ENCODE measurements at places on chromosomes 5 and 9.

DNA sequence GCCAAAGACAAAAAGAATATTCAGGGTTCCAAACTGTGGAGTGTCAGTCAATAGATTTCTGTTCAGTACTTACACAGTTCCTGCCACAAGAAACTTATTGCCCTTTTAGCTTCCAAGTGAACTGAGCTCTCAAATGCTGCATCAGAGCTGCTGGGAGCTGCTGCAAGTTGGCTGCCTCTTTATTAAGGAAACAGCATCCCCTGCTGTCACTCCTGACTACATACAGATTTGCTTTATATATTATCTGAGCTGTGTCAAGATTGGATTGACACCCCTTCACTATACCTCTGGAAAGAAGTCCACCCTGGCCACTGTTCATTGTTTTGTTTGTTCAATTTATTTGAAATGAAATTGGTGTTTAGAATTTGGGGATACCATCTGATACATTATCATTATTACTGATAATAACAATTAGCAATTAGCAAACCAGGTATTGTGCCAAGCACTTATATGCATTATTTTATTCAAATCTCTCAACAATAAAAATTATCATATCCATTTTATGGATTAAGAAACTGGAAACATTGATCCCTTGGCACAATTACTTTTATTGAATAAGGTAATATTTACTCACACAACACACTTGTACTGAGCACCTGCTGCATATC lies 16.4 kb upstream of the C5orf58 start:
- peak; percentile 68 for DNase-seq

DNA sequence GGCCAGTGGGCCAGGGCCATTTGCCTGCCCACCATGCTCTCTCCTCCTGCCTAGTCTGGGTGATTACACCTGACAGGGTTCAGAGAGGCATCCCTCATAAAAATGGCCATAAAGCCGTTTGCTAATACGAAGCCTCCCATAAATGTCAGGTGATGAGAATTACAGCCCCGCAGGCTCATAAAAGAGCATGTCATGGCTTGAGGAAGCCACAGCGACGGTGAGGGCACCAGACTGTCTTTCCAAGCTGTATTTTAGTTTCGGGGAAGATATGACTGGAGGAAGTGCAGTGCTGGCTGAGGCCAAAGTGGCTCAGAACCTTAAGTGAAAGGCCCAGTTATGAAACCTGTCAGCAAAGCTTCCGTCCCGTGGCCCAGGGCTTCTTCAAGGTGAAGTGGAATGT lies 18.5 kb upstream of the TCERG1 start:
- DNase-seq = no peak

DNA sequence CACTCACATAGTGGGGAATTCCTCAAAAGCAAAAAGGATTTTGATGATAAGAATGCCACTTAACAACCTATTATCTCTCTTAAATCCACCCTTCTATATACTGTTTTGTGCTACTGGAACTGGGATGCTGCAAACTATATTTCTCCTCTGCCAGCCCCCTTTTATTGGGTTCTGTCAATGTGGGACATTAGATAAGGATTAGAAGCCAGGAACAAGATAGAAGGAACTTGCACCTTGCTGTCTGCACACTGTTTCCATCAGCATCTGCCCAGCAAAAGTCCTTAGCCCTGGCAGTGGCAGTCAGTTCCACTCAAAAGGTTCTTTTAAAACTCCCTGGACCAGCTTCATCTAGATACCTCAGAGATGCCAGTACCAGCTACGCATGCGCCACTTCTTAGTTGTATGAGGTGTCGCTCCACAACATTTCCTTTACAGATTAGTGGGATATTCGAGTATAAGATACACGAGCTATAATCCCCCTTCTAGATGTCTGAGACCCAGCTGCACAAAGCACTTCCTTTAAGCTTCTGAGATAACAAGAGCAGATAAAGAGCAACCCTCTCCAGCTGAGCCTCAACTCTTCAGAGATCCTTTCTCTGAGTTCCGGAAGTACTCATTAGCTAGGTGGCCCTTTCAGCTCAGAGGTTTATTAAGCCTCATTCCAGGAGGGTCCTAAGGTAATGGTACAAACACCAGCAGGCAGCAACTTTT lies 45.3 kb downstream of the CERT1 start:
- DNase-seq = no peak

- no peak for DNase-seq
Measured at GRCh38 chr9:134429481-134429880, 103.2 kb downstream of the RXRA start.

GRCh38 chr5:321726-322251 lies 275 bp downstream of the AHRR start:
- DNase-seq = no peak

GRCh38 chr5:173726846-173727557 lies 110.6 kb upstream of the BOD1 start:
- DNase-seq = no peak

GRCh38 chr5:91898019-91898418 lies 514.9 kb upstream of the ARRDC3 start:
- no peak for DNase-seq

DNA sequence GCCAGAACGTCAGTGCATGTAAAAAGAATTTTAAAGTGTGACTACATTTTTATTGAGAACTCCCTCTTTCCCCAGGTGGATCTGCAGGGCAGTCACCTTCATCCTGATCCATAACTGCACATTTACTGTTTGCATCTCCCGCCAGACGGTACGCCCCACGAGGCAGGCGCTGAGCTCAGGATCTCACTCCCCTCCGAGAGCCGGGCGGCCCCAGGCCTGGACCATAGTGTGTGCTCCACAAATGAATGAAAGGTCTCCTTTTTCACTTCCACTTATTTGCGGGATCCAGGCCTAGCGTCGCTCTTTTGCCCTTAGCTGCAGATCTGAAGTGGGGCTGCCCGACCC lies 378 bp downstream of the DROSHA start:
- DNase-seq = no peak

DNA sequence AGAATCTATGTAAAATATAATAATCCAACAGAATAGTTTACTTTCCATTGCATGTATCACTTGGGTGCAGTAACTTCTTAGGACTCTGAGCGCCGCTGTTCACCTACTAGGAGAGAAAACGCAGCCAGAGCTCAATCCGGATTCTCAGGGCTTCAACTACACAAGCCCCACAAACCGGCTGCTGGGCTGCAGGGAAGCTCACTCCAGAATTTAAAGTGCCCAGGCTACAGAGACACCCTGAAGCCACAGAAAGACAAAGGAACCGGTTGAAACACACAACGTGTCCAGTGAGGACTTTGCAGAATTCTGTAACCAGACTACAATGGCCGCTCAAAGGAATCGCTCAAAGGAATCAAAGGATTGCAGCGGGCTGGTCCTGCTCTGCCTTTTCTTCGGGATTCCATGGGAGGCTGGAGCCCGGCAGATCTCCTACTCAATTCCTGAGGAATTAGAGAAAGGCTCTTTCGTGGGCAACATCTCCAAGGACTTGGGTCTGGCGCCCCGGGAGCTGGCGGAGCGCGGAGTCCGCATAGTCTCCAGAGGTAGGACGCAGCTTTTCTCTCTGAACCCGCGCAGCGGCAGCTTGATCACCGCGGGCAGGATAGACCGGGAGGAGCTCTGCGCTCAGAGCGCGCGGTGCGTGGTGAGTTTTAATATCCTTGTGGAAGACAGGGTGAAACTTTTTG lies at the start of gene PCDHGA10:
Gene PCDHGA10, plus strand, starts transcription at position 134 of the 686 bp plus-strand sequence. Its CDS starts 189 bp downstream, at position 323.
- DNase-seq = peak; percentile 83

- DNase-seq = peak; percentile 54
Measured at GRCh38 chr5:10607666-10608073, 43.8 kb downstream of the ANKRD33B start.

DNA sequence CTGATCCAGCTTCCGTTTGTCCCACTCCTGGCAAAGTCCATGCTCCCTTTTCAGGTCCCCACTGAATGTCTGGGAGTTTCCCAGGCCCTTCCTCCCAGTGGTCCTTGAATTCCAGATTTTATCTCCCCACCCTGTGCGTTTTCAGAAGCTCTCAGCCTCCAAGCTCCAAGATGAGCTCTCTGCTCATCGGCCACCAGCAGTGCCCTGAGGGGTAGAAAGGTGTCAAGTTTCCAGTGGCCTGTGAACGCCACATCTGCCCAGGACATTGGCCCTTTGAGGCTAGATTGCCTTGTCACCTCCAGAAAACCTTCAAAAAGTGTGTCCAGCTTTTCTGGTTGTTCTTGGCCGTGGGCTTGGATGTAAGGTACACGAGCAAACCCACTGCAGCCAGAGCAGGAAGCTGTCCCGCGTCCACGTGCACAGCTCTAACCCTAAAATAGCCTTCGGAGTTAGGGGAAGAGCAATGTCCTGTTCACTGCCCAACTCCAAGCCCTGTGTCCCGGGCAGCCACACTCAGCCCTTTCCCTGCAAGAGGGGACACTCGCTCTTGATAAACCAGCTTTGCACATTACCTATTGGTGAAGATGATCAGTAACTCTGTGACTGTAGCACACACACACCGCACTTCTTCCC lies 10.9 kb upstream of the LRRC14B start:
- DNase-seq = no peak

GRCh38 chr5:81755320-81755719 lies 4.4 kb upstream of the SSBP2 start:
- peak; percentile 91 for DNase-seq

DNA sequence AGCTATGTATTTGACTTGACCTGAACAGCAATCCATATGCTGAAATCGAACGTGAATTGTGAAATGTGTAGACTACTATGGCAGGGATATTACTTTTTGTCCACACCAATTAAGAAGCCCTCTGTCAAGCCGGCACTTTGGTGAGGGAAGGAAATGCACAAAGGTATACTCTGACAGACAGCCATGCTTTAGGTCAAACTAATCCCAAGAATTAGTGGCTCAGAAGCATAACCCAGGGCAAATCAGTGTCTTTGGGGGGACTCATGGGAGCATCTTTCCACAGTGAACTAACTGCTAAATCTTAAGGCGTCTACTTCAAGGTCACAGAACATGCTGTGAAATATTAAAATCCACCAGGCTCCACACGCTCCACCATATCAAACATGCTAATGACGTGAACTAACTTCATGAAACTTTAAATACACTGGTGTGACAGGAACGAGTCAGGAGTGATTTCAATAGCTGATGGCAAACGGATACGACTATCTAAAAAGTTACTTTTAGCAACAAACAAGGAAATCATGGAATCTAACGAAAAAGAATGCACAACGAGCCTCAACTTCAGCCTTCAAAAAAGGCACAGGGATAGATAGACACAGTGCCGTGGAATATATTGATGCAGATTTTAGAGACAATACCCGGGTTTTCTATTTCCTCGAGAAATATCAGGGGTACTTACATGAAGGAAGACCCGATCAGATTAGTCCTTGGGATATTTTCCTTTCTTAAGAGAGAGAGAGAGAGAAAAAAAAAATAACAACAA lies 527 bp downstream of the MEF2C start:
- DNase-seq = no peak

DNA sequence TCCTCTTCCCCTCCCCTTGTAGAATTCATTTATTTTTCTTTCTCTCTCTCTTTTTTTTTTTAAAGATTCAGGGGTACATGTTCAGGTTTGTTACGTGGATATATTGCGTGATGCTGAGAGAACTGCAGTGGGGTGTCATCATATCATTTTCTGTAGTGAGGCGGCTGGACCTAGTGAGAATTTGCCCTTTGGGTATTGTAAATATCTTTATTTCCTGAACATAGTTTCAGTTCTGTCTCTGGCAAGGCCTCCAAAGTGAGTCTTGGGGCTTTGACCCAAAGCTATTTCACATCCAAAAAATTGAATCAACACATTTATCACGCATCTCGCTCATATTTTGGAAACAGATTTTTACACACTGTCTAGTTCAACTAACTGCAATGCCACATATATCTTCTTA lies 25.4 kb upstream of the MYOT start:
- no peak for DNase-seq

GRCh38 chr5:171946000-171946781 lies 60.2 kb downstream of the FBXW11 start:
- no peak for DNase-seq

DNA sequence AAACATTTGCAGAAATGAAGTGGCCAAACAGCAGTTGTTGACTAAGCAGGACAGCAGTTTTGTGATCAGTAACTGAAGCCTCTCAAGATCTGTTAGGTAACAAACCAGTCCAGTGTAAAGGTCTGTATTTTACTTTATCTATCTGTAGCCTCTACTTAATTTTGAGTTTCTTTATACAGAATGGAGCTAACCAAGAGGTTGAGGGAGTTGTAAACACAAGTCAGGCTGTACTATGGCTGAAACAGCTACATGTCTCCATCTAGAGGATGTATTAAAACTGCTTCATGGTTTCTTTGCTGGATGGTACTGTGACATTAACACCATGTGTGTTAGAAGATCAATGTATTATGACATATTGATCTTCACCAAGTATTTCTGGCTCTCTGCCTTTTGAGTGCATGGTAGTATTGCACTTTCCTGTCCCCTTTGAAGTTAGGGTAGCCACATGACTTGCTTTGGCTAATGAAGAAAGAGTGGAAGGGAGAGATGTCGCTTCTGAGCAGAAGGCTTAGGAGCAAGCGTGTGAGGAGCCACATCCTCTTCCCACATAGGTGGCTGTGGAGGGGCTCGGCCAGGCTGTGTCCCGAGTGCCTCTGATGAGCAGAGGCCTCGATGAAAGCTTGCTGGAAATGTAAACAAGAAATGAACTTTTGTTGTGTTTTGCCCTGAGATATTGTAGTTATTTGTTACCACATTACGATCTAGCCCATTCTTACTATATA lies 105.6 kb upstream of the PCA3 start:
- DNase-seq = peak; percentile 60

DNA sequence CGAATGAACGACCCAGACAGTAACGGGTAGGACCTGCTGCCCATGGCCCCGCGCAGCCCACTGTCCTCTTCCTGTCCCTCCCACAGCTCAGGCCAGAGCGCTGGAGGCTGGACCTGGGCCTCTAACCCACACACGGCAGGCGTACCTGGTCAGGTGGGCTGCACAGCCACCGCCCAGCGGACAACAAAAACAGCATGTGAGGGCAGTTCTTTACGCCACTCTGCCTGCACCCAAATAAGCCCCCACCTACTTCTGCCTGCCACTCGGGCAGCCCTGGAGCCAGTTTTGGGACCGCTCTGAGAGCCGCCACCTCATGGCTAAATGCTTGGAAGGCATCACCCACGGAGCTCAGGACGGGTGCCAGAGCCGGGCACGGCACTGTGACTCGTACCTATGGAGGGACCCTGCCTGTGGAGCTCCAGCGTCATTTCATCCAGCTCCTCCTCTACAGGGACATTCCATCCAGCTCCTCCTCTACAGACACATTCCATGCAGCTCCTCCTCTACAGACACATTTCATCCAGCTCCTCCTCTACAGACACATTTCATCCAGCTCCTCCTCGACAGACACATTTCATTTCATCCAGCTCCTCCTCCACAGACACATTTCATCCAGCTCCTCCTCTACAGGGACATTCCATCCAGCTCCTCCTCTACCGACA lies 18.9 kb downstream of the CLPTM1L start:
- peak; percentile 47 for DNase-seq

- peak; percentile 56 for DNase-seq
Measured at GRCh38 chr5:147887930-147888329, 9.4 kb downstream of the SCGB3A2 start.

Measured in MCF 10A (cell line).